ENCODE measurements at places on chromosomes 12 and 14.

- no peak for DNase-seq
Measured at GRCh38 chr12:61412201-61412600, 848.0 kb upstream of the USP15 start.

GRCh38 chr12:23631786-23632377 lies 317.6 kb downstream of the SOX5 start:
- DNase-seq: no peak

- DNase-seq: no peak
Measured at GRCh38 chr14:22656226-22656625, 12.1 kb upstream of the OR6J1 start.

DNA sequence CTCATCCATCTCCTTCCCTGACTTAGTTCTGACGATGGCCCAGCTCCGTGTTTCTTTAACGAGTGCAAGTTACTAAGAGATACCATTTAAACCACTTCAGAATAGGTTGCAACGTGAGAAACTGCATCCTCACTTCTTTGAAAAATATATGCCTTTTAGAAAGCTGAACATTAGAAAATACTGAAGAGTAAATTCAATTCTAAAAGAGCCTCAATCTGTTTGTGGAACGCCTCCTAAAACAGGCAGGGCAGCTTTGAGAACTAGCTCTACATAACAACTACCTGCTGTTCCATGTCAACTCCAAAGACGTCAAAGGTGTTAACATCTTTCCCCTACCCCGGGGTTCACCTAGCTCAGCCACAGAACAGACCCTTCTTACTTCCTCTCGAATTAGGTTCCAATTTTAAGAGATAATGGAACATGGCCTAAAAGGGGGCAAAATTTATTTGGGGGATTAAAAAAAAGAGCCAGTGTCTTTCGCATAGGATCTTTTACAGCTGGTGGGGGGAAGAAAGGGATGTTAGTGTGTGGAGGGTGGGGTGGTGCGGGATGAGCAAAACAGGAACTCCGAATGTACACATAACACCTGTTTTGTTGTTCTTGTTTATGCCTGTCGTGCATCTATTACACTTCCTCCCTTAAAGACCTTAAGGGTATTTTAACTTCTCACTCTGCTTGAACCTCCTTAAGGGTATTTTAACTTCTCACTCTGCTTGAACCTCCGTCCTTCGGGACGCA lies 3.3 kb downstream of the BHLHE41 start:
- no peak for DNase-seq

- DNase-seq: no peak
Measured at GRCh38 chr14:64880221-64881121, 764 bp upstream of the SPTB start.

- peak; percentile 38 for DNase-seq
Measured at GRCh38 chr12:125218952-125219351, 153.7 kb downstream of the AACS start.

DNA sequence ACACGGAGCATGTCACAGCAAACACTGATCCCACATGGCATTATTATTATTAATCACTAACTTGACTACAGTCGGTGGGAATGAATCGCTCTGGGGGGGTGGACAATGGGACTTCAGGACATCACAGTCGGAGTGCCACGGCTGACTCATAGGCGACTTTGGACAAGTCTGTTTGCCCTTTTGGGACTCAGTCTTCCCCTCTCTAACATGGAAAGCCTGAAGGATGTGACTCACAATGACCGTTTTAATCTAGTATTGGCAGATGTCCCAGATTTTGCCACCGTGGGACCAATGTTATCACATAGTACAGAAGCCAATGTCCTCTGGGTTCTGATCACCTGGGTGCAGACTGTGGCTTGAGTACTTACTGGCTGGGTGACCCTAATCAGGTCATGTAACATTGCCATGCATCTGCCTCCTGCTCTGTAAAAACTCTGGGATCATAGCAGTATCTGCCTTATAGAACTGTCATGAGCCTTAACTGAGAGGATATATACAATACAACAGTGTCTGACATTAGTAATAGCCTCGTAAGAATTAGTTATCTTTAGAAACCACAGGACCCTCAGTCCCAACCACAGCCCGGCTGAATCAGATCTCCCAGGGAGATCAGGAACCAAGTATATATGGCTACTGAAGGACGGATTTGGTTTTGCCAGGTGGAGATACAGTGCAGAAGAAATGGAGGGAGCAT lies 362.6 kb downstream of the BCL11B start:
- DNase-seq: peak; percentile 12
